ENCODE measurements at places on chromosomes 4 and X.

DNA sequence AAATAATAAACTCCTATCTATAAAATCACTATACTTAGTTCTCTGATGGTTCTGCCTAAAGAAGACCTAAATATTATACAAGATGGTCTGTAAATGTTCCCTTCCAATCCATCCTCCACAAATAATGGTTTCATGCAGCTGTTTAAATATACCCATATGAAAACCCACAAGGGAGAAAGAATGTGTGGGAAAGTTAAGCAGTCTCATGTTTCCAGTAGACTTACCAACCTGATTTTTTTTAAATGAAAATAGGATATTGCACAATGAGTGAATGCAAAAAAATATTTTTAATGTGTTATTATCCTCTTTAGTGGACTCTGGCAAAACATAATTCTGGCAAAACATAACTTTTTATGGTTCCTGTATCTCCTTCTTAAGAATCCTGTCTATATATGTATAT is 23.3 kb downstream of the CAMK2D start:
- DNase-seq = no peak

DNA sequence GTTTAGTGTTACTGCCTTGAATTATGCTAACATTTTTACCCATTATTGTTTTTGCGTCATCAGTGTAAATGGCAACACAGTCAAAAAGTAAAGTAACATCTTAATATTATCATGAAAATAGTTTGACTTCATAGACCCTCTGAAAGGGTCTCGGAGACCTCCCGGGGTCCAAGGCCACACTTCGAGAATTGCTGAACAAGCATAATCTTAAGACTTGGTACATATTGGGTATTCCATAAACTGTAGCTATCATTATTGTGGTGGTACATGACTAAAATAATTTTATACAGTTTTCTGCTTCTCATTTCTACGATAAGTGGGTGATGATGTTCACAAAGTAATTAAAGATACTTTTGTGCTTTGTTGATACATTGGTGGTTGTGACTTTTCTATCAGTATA is 32.6 kb downstream of the FABP2 start:
- no peak for DNase-seq

GRCh38 chr4:131337936-131338335 is 1811.2 kb upstream of the PCDH10 start:
- DNase-seq = no peak

- no peak for DNase-seq
These were observed 418.9 kb upstream of the CPEB2 start for GRCh38 chr4:14583331-14583730.

- DNase-seq = no peak
These were observed 10.8 kb upstream of the AFAP1 start for GRCh38 chr4:7950301-7951092.

DNA sequence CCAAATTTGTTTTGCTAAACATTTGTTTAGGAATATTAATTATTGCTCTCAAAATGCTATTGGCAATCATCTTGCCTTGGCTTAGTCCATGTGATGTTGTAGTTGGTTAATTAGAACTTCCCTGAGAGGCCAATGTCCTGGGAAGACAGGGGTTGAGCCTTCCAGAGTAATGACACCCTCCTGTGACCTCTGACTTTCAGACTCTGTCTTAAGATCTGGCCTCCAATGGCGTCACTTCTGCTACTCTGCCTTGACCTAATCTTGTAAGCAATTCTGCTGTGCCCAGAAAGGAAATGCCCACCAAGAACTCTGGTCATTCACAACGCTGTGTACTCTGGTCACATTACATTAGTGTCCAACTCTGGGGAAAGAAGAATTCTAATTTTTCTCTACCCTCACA is 111.9 kb downstream of the SH3RF1 start:
- no peak for DNase-seq

DNA sequence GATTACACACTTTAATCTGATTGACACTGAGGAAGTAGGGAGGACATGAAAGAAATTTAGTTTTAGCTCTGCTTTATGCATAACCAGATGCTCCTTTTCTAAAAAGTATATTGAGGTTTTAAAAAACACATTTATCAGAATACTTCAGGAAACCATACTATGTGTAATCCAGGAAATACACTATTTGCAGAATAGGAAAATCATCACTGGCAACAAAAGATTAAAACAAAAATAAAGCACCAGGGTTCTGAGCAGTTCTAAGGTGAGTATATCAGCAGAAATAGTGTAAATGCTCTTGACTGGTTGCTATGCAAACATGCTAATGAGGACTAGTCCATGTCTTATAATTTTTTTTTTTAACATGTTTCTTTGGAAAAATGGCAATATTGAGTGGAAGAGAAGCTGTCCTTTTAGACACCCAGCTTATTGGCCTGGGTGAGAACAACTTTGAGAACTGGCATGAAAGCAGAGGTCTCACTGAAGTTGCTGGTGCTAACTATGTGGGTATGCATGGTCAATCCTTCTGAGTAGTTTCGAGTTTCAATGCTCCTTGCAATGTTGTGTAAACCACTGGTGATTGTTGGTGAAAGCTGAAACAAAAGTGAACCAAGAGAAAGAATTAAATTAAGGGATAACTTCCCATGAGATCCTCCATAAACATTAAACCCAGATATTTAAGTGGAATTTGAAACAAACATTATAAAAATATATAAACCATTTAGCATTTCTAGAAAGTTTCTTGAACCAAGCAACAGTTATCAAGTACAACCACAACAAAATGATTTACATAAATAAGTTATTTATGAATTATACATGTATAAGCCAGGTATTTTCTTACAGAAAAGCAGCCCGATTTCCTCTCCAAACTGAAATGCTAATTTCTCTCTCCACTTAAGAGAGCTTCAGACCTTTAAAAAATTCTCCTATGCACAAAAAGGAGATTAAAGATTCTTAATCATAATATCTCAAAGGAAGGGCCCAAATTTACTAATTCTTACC is 20.4 kb upstream of the SCD5 start:
- no peak for DNase-seq

DNA sequence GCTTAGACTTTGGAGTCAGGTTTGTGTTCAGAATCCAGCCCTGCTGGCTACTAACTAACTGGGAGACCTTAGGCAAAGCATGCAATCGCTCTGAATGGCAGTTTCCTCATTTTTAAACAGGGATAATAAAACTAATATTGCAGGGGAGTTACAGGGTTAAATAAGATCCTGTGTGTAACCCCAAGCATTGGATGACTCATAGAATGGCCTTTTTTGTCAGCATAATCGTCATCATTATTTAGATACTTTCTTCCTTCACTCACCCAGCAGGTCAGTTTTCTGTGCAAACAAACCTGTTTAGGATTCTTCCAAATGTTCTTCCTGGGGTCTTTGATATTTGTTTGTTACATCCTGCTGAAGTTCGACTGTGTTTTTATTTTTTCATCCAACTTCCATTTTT is 208.2 kb downstream of the EVC2 start:
- no peak for DNase-seq

- DNase-seq = peak; percentile 4
These were observed 1056.2 kb downstream of the DMD start for GRCh38 chrX:32155044-32155638.

DNA sequence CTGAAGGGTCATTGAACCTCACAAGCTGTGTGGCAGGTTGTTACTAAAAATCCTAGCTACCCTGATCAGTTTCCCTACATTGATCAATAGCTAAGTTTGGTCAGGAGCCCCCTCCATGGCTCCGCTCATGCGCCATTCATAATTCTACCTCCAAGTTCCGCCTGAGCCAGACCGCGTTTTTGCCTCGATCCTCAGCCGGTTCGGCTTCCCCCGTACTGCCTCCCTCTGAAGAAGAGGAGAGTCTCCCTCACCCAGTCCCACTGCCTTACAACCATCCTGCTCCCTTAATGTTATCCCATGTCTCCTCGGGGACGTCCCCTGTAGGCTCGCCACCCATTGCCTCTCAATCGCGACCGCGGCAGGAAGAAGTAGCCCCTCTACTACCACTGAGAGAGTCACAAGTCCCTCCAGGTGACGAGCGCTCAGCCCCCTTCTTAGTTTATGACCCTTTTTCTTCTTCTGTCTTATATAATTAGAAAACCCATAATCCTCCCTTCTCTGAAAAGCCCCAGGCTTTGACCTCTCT is 158.2 kb downstream of the DEFB131A start:
- DNase-seq = no peak

GRCh38 chr4:187993827-187994226 is 1.7 kb upstream of the ZFP42 start:
- DNase-seq = no peak

DNA sequence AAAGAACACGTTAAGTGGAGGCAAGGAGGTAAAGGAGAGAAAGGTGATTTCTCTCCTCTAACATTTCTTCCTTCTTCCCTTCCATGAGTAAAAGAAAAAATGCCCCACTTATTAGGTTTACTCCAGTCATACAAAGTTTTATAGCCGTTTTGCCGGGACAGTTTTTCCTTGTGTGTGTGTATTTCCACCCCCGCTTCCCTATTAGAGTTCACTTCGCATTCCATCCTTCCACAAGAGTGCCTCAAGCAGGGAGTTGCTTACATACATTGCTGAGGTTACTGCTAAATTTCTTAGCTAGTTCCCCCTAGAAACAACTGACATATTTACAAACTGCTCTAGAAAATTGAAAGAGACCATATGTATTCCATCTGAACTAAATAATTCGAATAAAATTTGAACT is 45.2 kb upstream of the BMP15 start:
- DNase-seq = no peak

- peak; percentile 25 for DNase-seq
These were observed 549 bp downstream of the MSL3 start for GRCh38 chrX:11758400-11759171.

- no peak for DNase-seq
These were observed 5.1 kb downstream of the STARD8 start for GRCh38 chrX:68652326-68653170.

GRCh38 chrX:39022106-39022505 is 220.8 kb downstream of the MID1IP1 start:
- no peak for DNase-seq

DNA sequence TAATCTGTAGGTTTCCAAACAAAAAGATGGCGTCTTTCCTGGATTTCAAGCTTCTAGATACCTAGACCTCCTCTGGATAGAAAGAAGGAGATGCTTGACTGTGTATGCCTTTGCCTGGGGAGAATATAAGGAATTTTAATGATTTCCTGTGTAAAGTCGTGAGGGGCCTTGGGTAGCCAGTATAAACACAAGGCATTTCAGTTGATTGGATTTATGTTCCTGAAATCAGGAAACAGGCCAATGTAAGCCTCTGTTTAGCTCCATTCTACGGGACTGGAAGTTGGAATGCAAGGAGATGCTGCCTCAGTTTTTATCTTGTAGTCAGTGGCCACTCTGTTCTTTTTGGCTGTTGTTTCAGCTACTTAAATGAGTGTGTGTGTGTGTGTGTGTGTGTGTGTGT is 137.2 kb downstream of the GUCY2F start:
- no peak for DNase-seq

- DNase-seq = no peak
These were observed 378.3 kb upstream of the PCDH10 start for GRCh38 chr4:132770776-132771175.

- no peak for DNase-seq
These were observed 1.2 kb upstream of the CNKSR2 start for GRCh38 chrX:21373001-21373400.

GRCh38 chr4:125316791-125317524 is 2.2 kb downstream of the FAT4 start:
- no peak for DNase-seq

DNA sequence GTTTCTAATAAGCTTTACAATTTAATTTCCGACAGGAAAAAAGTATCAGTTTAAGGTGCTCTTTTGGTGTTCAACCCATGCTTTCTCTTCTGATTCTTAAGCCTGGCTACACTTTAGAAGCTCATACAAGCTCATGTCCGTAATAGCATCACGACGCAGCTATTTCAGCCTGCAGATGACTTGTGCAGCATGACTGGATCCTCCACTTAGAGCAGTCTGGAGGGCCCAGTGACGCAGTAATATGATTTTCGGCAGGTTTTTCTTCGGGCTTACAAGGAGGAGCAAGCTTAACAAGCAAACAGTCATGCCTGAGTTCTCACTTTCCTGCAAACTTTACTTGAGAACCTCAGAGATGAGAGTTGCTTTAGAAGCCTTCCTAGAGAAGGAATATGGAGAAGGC is 85.3 kb upstream of the MAML3 start:
- no peak for DNase-seq

GRCh38 chrX:24027985-24028384 is 999 bp upstream of the KLHL15 start:
- no peak for DNase-seq
